ENCODE measurements at places on chromosomes 4 and X.
A peak's percentile ranks its signal among the peaks of the same experiment; 100 is the strongest.

DNA sequence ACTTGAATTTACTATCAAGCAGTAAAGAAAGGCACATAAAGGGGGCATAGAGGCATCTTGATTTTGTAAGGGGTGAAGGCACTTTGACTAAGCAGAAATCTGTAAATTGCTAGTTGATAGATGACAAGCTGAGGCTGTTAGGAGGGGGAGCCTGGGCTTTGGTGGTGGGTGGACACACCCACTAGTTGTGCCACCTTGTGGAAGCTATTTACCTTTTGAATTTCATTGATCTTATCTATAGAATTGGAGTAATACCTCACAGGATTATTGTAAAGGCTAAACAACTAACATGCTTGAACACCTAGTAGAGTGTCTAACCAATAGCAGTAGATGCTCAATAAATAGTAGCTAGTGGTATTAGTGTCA is 142.8 kb upstream of the KCNIP4 start:
- no peak for DNase-seq

DNA sequence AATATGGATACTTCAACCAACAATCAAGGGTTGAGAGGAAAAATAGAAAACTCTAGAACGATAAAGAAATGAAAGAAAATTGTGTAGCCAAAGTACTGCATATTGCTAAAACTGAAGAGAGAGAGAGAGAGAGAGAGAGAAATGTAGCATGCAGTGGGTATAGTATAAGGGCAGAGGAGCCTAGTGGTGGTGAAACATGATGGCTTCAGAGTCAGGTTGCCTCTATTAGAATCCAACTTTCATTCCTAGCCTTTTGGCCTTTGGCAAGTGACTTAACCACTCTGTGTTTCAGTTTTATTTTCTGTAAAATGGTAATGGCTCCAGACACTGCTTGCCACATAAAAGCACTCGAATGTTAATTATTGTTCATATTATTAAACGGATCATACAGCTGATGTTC is 71.2 kb upstream of the NAF1 start:
- no peak for DNase-seq

- DNase-seq: no peak
These were observed 53.4 kb downstream of the SHROOM3 start for GRCh38 chr4:76488455-76488854.

GRCh38 chrX:31374786-31375185 is 302.9 kb upstream of the FTHL17 start:
- no peak for DNase-seq

DNA sequence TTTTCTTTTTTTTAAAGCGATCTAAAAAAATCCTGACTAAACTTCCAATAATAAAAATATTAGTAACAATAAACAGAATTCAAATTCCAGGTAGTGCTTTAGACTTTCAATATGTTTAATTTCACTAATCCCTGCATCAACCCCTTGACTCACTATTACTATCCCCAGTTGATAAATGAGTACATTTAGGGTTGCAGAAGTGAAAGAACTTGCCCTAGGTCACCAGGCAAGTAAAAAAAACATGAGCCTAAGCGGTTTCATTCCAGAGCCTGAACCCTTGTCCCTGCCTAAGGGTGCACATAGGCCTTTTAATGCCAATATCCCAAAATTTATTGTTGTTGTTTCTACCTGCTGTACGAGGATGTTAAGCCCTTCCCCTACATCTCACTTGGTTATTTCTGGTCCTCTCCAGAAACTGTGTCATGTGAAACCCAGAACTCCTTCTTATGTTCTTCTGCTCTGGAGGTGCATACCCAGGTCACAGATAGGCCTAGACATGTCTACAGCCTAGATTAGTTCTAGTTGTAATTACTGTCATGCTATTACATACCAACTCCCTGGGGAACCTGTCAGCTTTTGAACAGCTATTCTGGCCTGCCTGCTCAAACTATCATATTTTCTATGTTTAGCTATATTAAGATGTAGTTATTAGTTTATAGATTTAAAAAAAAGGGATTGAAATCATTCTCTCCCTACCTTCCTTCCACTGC is 244.5 kb upstream of the PITX2 start:
- DNase-seq: no peak

DNA sequence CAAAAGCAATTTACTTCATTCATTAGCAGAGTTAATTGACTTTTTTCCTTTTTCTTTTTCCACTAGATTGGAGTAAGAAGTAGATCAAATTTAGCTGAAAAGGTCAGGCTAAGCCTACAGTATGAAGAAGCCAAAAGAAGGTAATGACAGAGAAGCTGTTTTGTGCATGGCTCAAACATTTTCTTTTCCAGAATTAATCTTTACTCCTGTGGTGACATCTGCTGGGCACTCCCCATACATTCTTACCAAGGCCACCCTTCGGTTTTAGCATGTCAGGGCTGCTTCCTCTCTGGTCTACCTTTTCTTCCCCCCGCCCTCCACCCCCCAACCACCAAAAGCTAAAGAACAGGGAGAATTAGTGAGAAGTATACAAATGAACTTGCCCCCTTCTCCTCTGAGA is 70.2 kb downstream of the CLDN22 start:
- DNase-seq: peak; percentile 55

- no peak for DNase-seq
These were observed 266.3 kb downstream of the SPATA18 start for GRCh38 chr4:52317361-52317879.

GRCh38 chr4:185810746-185811508 is 1.1 kb downstream of the SORBS2 start:
- DNase-seq: no peak

- DNase-seq: no peak
These were observed 96.0 kb downstream of the FANCB start for GRCh38 chrX:14776901-14777300.

DNA sequence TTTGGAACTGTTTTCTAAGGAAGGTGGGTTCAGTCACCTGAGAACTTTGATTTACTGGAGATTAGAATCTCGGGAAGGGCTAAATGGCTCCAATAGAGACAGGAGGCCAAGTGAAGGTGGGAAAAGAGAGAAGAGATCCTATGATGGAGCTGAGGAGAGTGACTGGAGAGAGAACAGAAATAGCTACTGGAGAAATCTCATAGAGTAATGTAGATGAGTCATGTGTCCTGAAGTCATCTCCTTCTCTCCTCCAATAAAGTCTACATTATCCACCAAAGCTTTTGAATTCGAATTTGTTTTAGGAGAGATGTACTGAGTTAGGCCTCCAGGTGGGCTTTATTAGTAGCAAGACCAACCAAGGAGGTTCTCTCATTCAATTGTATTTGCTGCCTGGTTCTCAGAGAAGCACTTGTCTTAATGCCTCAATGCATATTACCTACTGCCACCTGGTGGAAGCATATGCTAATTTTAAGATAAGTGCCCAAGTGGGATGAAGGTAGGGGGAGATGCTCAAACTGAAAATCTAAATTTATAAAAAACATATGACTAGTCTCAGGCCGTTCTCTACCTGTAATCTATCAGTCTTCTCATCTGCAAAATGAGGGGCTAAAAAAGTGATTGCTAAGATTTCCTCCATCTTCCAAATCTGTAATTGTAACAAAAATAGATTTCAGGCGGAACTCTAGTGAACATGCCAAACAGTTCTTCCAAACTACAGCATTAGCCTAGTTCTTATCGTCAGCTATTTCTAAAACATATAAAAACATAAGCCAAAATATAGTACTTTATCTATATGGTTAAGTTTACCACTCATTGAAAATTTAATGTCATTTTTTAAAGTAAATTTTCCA is 24.4 kb downstream of the TXK start:
- peak; percentile 51 for DNase-seq

DNA sequence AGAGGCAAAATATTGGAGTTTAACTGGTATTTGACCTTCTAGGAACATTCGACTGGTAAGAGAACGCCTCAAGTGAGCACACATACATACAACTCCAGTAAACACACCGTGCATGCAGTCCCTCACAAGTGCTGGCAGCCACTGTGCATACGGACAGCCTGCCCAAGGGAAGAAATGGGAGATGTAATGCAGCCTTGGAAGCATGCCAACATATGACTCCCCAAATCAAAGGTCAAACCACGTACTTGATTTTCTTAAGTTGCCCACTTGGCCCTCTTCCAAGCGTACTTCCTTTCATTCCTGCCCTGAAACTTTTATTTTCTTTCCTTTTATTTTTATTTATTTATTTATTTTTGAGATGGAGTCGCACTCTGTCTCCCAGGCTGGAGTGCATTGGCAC is 206.6 kb downstream of the SPRY1 start:
- no peak for DNase-seq

DNA sequence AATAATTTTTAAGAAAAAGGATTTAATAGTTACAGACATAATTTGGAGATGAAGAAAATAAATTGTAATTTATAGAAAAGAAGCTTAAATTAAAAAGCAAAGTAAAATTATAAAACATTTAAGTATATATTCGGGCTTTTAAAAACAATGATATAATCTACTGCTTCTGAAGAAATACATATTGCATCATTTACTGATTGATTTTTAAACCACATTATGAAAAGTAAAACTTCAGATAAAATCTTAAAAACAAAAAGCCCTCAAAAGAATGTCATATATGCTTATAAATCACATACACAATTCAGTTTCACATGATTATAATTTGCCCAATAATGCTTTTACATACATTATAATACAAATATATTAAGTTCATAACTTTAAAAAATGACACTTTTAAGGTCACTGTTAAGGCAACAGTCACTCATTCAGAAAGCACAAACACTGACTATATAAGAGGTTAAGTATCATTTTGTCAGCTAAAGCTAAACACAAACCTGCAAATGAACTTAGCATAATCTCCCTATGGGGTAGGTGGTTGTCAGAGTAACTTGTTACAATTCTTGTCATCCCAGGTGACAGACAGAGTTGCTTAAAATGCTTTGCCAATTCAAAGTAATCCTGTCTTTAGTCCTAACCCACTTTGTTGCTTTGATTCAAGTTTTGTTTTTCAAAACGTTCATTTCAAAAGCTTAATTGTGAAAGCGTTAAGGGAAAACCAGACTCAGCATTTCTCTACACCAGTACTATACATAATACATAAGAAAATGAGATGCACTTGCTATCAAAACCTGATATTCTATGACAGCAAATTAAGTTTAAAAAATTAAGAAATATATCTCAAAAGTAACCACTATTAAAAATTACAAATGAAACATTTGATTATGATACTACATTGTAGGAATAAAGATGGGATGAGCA is 90.6 kb upstream of the MAB21L2 start:
- DNase-seq: no peak

- no peak for DNase-seq
These were observed 161.5 kb downstream of the ARAP2 start for GRCh38 chr4:36082817-36083216.

DNA sequence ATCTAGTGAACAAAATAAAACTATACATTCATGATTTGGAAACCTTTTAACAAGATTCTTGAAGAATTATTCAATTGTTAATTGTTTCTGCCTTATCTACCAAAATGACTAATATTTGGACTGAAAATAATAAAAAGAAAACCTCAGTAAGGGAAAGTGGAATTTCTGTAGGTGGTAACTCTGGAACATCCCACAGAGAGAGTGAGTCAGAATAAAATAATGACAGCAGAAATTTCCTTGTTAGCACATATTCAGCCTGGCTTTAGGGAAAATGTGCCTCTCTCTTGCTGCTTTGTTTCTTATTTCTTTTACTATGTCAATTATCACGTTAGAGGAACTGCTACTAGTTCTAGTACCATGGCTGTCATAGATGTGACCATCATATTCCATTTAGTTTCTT is 421.5 kb upstream of the GNPDA2 start:
- no peak for DNase-seq

GRCh38 chr4:25702848-25703247 is 47.2 kb downstream of the SLC34A2 start:
- DNase-seq: peak; percentile 11

DNA sequence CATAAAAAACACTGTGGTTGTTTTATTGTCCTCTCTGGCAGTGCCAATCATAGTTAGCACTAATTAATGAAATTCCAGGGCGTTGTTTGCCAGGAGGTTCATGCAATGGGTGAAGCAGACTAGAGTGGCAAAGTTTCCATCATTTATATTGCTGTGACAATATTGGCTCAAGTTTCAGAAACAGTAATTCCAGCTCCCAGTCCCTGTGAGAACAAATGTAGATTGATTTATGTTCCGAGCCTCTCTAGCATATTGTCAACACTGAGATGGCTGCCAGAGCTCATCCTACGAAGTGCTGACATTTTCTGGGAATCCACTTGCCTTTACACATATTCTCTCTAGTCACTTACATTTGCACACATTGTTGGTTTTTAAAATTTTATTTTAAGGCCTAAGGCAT is 440.0 kb upstream of the IGFBP7 start:
- no peak for DNase-seq

DNA sequence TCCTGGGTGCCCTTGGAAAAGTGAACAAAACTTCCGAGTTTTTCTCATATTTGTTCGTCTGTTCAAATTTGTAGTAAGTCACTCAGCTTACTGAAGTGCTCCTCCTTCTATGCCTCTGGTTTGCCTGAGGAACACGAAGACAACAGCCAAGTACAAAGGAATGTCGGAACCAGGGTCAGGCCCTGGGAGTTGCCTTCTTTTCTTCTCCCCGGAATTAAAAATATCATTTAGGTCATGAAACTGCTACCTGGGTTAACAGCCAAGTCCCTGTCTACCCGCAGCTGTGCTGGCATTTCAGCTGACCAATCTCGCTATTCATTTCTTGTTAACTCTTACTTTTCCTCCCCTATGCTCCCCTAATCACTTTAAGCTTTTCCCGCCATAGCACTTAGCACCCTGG is 137.6 kb upstream of the TEX13D start:
- no peak for DNase-seq

GRCh38 chr4:76704133-76704881 is 193.6 kb downstream of the SOWAHB start:
- DNase-seq: peak; percentile 59

- DNase-seq: no peak
These were observed 74.0 kb downstream of the RPA4 start for GRCh38 chrX:96957718-96958117.

DNA sequence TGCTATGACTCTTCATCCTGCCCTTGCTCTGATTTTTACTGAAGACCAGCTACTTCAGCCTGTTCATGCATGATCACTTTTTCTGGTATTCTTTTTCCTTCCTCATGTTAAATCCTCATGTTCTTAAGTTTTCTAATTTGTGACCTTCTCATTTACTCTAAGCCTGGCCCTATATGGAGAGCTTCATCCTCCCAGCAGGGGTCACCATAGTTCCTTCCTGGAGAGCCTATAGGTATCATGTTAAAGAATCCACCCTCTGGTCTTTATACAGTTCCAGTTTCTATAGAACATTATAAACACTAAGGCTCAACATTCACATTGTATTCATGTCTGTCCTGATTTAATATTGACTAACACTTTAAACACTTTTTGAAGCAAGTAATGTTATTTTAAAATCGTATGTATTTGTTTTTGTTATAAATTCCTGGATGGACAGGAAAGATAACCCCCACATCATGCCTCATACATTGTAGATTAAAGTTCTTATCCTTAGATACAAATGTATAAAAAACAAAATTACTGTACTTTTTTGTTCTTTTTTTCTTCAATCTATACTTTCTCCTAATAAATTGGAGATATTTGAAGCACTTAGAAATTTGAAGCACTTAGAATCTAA is 53.8 kb upstream of the OTUD4 start:
- peak; percentile 79 for DNase-seq

GRCh38 chr4:148203056-148203898 is 238.9 kb downstream of the NR3C2 start:
- no peak for DNase-seq
